Stimulated activated CD4-positive, alpha-beta T cell treated with anti-CD3 and anti-CD28 coated beads, Interleukin-12 subunit alpha, Interleukin-12 subunit beta, amount 100 ng/mL, for 4 hours (primary cell): ENCODE measurements at places on chromosomes 12 and 14.
A peak's percentile ranks its signal among the peaks of the same experiment; 100 is the strongest.

GRCh38 chr14:71231521-71232393 lies 324.5 kb downstream of the PCNX1 start:
- DNase-seq: no peak

DNA sequence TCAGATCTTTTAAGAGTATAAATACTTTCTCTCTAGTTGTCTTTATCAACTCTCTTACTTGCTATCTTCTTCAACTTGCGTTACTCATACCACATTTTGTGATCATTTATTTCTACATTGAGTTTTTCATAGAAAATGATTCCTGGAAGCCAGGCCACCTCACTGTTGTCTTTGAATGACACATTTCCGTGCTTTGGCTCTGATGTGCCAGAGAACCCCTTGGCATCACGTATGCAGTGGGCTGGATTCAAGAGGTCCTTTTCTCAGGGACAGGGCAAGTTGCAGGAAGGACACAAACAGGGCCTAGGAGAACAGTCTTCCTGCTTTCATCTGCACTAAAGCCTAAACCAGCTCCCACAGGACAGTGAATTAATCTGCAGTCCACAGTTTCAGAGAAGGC lies 70.3 kb upstream of the PYGL start:
- DNase-seq: no peak

DNA sequence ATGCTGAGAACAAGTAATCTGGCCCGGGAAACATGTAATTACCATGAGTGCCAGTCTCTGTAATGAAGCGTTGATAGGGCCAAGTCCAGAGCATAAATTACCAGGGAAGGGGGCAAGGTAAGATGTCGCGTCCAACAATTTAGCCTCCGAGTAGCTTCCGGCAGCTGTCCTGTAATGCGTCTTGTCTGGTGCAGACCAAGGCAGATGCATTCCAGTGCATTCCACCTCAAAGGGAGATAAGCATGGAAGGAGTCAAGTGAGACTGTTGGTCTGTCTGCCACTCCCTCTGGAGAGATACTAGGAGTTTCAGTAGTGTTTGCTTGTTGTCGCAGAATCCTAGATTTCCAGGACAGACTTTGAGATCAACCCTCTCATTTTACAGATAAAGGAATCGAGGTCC lies 218.3 kb downstream of the AACS start:
- no peak for DNase-seq

DNA sequence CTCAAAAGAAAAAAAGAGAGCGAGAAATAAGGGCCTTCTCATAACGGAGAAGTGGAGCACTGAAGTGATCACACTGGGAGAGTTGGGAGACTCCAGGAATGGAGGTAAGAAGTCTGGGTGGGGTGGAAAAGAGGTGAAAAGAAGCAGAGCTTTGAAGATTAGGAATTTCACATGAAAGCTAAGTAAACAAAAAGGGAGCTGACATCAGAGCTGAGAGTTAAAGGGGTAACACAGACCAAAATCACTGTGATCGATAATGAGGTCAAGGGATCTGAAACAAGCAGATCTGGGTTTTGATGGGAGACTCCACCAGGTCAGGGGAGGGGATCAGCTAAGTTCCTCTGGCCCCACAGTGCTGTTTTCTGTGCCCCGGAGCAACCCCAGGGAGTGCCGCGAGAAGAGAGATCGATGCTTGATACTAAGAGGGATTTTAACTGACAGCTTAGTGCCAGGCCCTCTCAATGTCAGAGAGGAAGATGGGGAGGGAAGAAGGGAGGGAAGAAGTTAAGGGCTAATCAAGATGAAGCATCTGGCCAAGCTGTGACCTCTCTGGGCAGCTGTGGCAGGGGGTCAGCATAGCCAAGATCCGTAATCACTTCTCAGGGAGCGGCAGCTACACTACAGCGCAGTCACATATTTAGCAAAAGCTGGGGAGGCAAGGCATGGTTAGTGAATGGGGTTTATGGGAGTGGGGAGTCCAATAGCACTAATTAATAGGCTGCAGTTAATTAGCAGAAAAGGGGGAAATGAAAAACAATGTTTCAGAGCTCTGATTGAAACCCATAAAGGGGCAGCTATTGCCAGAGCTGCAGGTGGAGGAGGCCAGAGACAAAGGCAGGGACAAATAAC lies 8.0 kb downstream of the AQP6 start:
- no peak for DNase-seq

DNA sequence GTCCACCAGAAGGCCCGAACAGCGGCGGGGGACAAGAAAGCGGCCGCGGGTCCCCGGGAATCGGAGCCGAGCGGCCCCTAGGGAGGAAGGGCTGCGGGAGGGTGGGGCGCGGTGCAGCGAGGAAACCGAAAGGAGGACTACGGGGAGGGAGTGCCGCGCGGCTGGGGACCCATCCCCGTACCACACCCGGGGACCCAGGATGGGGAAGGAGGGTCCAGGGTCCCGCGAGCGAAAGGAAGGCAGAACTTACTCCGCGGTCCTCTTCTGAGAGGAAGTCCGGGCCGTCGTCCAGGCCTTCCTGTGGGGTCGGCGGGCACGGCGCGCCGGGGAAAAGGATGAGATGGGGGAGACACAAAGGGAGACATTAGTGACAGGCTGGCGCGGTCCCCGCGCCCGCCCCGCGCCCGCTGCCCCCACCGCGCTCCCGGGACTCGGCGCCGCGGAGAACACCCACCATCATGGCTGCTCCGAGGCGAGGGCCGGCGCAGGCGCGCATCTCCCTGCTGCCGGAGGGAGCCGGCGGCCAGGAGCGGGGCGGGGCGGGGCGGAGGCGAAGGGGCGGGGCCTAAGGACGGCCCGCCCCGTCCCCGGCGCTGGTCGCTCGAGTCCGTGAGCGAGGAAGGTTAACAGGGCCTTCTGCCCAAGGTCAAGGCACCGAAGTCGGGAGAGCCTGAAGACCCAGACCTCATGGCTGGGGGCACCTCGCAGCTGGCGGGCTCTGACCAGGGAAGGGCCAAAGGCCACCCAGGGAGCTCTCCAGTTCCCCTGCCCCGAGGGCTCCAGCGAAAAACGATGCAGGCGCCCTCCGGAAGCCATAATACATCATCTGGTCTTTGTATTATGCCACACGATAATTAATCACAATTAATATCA lies at the start of gene SNX6:
SNX6 (minus strand) TSS at position 492 of the 873 bp plus-strand sequence; CDS start at position 460, 32 bp downstream.
- peak; percentile 76 for DNase-seq

GRCh38 chr12:61504396-61505080 lies 755.7 kb upstream of the USP15 start:
- no peak for DNase-seq

GRCh38 chr12:94941440-94941862 lies 62.0 kb downstream of the NDUFA12 start:
- DNase-seq: peak; percentile 16

- DNase-seq: no peak
These were observed 12.8 kb downstream of the LEMD3 start for GRCh38 chr12:65182012-65182739.

- DNase-seq: no peak
These were observed 70.0 kb upstream of the CPM start for GRCh38 chr12:69002969-69003368.

GRCh38 chr14:69002069-69002468 lies 23.0 kb upstream of the ACTN1 start:
- DNase-seq: no peak

- DNase-seq: no peak
These were observed 45.8 kb downstream of the HSD17B6 start for GRCh38 chr12:56808954-56809353.

GRCh38 chr12:100324498-100324897 lies 32.4 kb upstream of the SLC17A8 start:
- no peak for DNase-seq

DNA sequence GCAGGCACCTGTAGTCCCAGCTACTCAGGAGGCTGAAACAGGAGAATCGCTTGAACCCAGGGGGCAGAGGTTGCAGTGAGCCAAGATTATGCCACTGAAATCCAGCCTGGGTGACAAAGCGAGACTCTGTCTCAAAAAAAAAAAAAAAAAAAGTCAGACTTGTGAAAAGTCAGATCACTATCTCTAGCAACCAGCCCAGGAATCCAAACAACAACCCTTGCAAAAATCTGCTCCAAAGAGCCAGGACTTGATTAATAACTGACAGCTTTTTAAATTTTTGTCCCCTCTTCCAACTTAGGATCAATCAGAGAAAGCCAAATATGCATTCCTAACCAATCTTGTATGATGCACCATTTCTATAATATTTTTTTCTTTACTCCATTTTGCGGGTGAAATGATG lies 7.7 kb upstream of the NFATC4 start:
- no peak for DNase-seq

DNA sequence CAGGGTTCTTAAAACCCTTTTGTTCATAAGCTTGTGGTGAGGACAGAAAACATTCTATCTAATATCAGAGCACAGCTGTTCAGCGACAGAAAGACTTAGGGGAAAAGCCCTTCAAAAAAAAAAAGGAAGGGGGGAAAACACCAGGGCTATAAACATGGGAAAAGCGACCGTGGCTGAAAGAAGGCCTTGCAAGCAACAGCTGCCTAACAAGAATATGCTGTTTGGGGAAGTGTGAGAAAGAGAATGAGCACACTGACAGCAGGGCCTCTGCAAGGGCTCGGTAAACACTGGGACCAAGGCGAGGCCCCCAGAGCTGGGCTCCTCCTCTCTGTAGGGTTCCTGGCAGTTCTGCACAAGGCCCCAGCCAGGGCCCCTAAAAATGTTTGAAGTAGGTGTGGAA lies 27.4 kb upstream of the CCND2 start:
- no peak for DNase-seq

DNA sequence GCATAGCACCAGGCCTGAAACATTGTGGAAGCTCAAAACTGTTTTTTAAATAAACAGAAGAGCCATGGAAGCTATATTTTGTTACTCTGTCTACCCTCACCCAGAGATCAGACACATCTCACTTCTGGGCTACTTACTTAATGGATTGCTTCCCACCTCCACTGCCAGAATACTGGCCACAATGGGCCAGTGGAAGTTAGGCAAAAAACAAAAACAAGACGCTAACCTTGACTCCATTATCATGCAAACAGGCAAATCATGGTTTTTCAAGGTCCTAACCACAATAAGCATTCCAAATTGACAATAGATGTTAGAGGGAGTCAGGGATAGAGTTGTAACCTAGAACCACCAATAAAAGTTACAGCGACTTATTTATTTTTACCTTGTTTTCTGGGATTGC lies 52.7 kb upstream of the PTCSC3 start:
- DNase-seq: no peak

DNA sequence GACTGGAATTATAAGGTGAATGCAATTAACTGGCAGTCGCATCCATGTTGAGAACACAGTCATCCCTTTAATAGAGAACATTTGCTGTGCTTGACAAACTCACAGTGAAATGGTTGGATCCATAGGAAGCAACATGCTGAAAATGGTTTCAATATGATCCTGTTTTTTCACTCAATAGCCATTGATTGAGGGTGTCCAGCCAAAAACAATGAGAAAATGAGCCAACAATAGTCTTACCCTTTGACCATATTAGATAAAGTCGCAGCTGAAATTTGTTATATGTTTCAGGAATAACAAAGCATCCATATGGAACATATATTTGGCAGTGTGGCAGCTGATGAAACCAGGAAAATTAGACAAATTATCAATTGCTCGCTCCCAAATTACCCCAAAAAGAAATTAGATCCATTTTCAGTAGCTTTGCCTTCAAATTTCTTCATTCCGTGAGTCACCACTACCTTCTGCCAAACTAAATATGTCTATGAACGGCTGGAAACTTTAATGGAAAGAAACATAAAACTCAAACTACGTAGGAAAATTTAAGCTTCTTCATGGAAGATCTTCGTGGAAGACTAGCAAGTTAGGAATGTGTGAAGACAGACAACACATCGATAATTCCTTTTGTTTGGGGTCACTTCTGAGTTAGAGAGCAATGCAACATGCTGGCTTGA lies 17.4 kb downstream of the IGF1 start:
- no peak for DNase-seq

GRCh38 chr12:124517260-124518050 lies 50.0 kb downstream of the NCOR2 start:
- DNase-seq: no peak

DNA sequence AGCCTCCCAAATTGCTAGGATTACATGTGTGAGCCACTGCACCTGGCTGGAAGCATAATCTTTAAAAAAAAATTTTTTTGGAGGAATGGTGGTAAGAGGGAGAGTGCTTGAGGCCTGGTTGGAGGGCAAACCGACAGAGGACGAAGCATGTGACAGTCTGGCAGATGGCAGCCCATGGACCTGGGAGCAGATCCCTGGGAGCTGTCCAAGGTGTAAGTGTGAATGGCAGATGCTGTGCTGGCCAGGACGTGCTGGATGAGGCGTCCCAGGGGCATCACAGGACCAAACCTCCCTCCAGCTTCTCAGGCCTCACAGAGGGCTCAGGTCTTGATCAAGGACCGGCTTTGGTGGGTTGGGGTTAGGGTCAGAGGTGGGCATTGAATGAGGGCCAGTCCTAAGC lies 128.4 kb upstream of the NCOR2 start:
- DNase-seq: no peak
